ENCODE measurements at places on chromosomes 6 and 20.
A peak's percentile ranks its signal among the peaks of the same experiment; 100 is the strongest.

- no peak for DNase-seq
- no peaks in the 10 kb centered on the region for H3K36me3 ChIP-seq
- H3K4me3 ChIP-seq: no peak overlapping the region
- peaks cover 36% of the 10 kb centered on the region for H3K4me1 ChIP-seq
Measured at GRCh38 chr6:71351190-71351589, 62.6 kb downstream of the OGFRL1 start.

GRCh38 chr20:58515233-58516212 is at the start of gene APCDD1L:
Gene APCDD1L, minus strand, starts transcription at chr20:58515399. Its CDS starts 692 bp downstream, at chr20:58514707.
- peak within 1 kb of the TSS; percentile 81 for H3K4me3 ChIP-seq
- peak; percentile 15 for DNase-seq
- no peaks in the 10 kb centered on the region for H3K27me3 ChIP-seq
- peak within 1 kb of the TSS; percentile 3 for H3K27ac ChIP-seq
- H3K36me3 ChIP-seq: no peaks in the 10 kb centered on the region

DNA sequence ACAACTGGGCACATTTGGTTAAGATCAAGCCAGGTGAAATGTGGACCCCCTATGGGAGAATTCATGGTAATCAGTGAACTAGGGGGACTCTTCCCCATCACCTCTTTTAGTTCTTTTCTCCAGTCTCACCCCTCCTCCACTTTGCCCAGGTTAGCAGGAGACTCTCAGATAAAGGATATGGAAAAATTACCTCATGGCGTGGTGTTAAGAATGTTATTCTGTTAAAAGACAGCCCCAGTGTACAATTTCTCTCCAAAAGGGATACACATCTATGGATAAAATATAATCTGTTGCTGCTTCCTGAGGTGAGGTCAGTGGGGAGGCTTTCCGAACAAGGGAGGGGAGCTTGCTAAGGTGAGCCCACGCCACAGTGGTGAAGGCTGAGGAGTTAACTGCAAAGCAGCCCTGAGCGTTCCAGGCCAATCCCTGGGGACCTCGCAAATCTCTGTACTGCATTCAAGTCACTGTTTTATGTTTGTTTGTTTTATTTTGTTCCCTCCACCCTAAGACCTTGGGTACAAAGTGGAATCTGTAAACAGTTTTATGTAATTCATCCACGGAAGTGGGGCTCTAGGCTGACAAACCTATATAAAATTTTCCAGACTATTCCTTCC is 52.0 kb downstream of the ADGRF1 start:
- H3K27me3 ChIP-seq: no peaks in the 10 kb centered on the region
- peak overlapping the region; percentile 16 for H3K4me3 ChIP-seq
- no peaks in the 10 kb centered on the region for H3K36me3 ChIP-seq
- H3K4me1 ChIP-seq: peaks cover 10% of the 10 kb centered on the region
- DNase-seq: no peak

DNA sequence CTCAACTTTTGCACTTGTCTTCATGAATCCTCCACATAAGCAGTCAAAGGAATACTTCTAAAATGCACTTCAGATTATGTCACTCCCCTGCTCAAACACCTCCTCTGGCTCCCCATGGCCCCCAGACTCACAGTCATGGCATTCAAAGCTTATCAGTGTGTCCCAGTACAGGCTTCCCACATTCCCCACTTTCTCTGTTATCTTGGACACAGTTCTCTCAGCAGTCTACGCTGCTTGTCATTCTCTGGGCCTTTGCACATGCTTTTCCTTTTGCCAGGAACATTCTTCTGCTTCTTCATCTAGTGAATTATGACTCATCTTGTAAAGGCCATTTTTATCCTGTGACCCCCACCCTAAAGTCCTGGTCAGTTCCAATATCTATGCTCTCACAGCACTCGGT is 31.8 kb downstream of the SLC13A3 start:
- no peak overlapping the region for H3K27ac ChIP-seq
- H3K36me3 ChIP-seq: no peaks in the 10 kb centered on the region
- H3K4me3 ChIP-seq: no peak overlapping the region
- no peak for DNase-seq
- no peaks in the 10 kb centered on the region for H3K27me3 ChIP-seq

GRCh38 chr20:13487202-13487601 is 151.5 kb downstream of the TASP1 start:
- H3K4me3 ChIP-seq: no peak overlapping the region
- peaks cover 33% of the 10 kb centered on the region for H3K4me1 ChIP-seq
- H3K27me3 ChIP-seq: no peaks in the 10 kb centered on the region
- H3K27ac ChIP-seq: peak overlapping the region; percentile 38
- no peaks in the 10 kb centered on the region for H3K36me3 ChIP-seq
- DNase-seq: no peak

DNA sequence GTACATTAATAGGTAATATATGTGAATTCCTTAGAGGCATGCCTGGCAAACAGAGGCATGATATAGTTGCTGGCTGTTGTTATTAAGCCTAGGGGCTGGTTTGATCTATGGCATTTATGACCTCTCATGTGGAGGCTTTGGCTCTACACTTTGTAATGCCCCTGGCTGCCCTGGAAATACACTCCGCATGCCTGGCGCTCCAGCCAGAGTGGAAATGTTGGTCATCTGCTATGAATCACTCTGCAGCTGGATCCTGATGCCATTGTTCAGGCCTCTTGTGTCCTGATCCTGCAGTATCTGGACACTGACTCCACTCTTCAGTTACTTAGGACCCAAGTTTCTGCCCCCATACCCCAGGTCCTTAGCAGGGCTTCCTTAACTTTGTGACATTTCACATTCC is 200.5 kb upstream of the PCSK2 start:
- no peak for DNase-seq
- no peaks in the 10 kb centered on the region for H3K27me3 ChIP-seq
- H3K4me1 ChIP-seq: no peaks in the 10 kb centered on the region
- H3K4me3 ChIP-seq: no peak overlapping the region
- H3K36me3 ChIP-seq: no peaks in the 10 kb centered on the region

DNA sequence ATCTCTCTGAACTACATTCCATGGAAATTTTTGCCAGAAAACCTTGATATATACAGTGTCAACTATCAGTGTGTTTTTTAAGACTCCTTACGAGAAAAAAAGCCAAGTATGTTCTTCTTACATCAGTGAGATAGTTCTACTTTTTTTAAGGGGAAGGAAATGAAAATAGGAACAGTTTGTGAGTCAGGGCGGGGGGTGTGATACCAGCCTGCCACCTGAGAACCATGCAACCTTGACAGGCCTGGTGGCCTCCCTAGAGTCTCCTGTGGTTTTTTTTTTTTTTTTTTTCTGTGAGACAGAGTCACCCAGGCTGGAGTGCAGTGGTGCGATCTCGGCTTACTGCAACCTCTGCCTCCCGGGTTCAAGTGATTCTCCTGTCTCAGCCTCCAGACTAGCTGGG is 96.3 kb upstream of the GCM1 start:
- no peaks in the 10 kb centered on the region for H3K27me3 ChIP-seq
- no peak overlapping the region for H3K4me3 ChIP-seq
- H3K36me3 ChIP-seq: no peaks in the 10 kb centered on the region
- H3K27ac ChIP-seq: no peak overlapping the region

DNA sequence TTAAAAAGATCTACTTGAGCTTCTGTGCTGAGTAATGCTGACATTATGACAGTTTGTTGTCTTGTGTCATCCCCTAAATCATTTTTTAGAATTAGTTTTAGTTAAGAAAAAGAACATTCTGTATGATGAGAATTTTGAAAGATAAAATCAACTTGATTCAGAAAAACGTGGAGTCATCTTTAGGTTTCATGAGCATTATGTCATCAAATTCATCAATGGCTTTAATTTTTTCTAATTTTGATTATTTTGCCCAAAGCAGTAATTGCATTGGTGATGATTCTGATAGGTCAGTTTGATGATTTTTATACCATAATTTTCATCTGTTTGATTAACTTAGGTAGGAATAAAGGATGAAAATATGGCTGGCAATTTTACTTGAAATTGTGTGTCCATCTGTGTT is 26.6 kb upstream of the ADGRF4 start:
- no peaks in the 10 kb centered on the region for H3K36me3 ChIP-seq
- no peak overlapping the region for H3K27ac ChIP-seq
- H3K27me3 ChIP-seq: no peaks in the 10 kb centered on the region
- no peak for DNase-seq

- peak overlapping the region; percentile 96 for H3K4me3 ChIP-seq
- H3K36me3 ChIP-seq: no peaks in the 10 kb centered on the region
- H3K27me3 ChIP-seq: no peaks in the 10 kb centered on the region
- H3K4me1 ChIP-seq: peaks cover 71% of the 10 kb centered on the region
- peak overlapping the region; percentile 94 for H3K27ac ChIP-seq
- no peak for DNase-seq
Measured at GRCh38 chr20:1895674-1896483, 672 bp downstream of the SIRPA start.

DNA sequence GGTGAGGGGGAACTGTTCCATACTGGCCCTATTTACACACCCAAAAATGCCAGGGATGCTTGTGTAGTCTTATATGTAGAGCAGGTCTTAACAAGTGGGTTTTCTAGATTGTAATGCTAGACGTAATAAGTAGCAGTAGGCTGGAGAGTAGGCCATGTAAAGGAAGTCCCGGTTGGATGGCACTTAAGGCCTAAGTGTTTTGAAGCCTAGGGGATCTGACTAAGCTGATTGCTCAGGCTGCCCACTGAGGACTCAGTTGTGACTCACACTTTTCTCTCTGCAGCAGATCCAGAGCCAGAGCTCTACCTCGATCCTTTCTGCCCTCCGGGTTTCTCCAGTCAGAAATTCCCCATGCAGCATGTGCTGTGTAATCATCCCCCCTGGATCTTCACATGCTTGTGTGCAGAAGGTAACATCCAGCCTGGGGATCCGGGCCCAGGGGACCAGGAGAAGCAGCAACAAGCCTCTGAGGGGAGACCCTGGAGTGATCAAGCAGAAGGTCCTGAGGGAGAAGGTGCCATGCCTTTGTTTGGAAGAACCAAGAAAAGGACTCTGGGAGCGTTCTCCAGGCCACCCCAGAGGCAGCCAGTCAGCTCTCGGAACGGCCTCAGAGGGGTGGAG is 26.6 kb downstream of the ZNF133 start:
- no peaks in the 10 kb centered on the region for H3K4me1 ChIP-seq
- no peak for DNase-seq
- H3K36me3 ChIP-seq: peaks cover 27% of the 10 kb centered on the region
- H3K27me3 ChIP-seq: no peaks in the 10 kb centered on the region
- no peak overlapping the region for H3K4me3 ChIP-seq
- no peak overlapping the region for H3K27ac ChIP-seq

DNA sequence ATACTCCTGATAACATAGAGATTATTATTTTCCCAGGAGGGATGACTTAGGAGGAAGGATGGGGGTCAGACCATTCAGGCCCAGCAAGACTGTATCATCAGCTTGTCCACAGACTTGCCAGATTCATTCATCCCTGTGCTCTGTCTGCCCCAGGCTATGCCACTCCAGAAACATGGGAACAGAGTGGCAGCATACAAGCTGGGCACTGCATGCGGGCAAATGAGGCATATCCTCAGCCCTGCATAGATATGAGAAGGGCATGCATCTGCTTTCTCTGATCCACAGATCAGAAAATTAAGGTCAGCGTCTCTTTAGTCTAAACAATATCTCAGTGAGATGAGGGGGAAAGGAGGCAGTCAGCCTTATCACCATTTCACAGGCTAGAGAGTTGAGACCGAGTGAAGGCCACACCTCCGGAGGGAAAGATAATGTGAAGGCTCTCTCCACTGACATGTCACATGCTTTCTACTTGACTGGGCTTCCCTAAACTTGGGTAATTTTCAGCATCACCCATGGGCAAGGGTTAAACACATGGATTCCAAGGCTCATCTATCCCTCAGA is 140.5 kb downstream of the TFAP2B start:
- no peak for DNase-seq
- no peaks in the 10 kb centered on the region for H3K36me3 ChIP-seq
- H3K27me3 ChIP-seq: no peaks in the 10 kb centered on the region
- no peaks in the 10 kb centered on the region for H3K4me1 ChIP-seq

GRCh38 chr20:45039475-45039820 is 61.5 kb downstream of the KCNS1 start:
- H3K4me1 ChIP-seq: peaks cover 14% of the 10 kb centered on the region
- no peak for DNase-seq
- H3K4me3 ChIP-seq: no peak overlapping the region
- no peak overlapping the region for H3K27ac ChIP-seq
- H3K36me3 ChIP-seq: no peaks in the 10 kb centered on the region

DNA sequence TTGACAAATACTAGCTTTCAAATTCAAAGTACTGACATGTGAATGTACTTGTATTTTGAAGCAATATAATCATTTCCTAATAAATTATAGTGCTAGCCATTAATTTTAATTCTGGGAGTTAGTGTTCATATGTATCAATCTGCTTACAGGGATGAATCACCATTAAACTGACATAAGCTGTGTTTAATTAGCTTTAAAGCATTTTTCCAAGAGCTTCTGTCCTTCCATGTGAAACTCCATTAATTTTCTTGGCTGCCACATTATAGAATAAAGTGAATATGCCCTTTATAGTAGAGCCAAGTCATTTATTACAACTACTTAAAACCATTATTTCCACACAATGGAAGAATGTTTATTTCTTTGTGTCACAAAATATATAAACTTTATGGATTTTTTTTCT is 150.8 kb downstream of the COL21A1 start:
- H3K4me1 ChIP-seq: peaks cover 12% of the 10 kb centered on the region
- no peak overlapping the region for H3K27ac ChIP-seq
- peaks cover 11% of the 10 kb centered on the region for H3K36me3 ChIP-seq
- no peaks in the 10 kb centered on the region for H3K27me3 ChIP-seq
- H3K4me3 ChIP-seq: no peak overlapping the region

DNA sequence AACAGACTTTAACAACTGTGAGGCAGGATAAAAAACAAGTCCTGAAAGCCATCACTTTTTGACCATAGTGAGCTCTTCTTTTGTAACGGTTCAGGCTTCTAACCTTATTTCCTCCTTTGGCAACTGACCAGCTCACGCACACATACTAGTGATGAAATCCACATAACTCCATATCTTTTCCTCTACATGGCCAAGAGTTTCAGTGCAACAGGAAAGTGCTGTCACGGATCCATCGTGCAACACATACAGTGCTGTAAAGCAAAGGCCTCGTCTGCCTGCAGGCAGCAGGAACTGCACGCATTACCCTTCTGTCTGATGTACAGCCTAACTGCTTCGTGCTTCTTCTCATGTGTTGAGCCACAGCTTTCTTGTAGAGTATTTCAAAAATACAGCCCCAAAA is 108.5 kb downstream of the EPM2A start:
- no peaks in the 10 kb centered on the region for H3K4me1 ChIP-seq
- H3K4me3 ChIP-seq: no peak overlapping the region
- H3K36me3 ChIP-seq: peaks cover 25% of the 10 kb centered on the region

Data from thoracic aorta (tissue), 2 donors.